Omental fat pad (tissue), 4 donors: ENCODE measurements at places on chromosomes 3 and 15. TPM values are rescaled to one million over a fixed set of nuclear protein-coding genes. Genes with fewer than 3 reads are reported as not detected.

Gene NR1I2
- not detected for total RNA-seq

DNA sequence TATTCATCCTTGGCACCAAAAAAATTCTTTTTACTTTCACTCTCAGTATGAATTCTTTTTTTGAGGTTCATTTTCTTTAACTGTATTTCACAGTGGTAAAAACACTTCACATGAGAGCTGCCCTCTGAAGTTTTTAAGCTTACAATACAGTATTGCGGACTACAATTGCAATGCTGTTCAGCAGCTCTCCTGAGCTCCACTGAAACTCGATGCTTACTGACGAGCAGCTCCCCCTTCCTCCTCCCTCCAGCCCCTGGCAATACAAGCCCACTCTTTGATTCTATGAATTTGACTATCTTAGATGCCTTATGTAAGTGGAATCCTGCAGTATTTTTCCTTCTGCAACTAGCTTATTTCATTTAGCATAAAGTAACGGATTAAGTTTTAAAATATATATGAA is 183.4 kb downstream of the ADAMTS17 start:
- no peak for DNase-seq

GRCh38 chr3:160480931-160481330 is 31.3 kb upstream of the TRIM59 start:
- DNase-seq = no peak

Gene CYP11A1
- total RNA-seq = 1.3 TPM

GRCh38 chr3:165800970-165801369 is 36.3 kb downstream of the BCHE start:
- DNase-seq = no peak

GRCh38 chr15:25967116-25967515 is 104.0 kb upstream of the ATP10A start:
- no peak for DNase-seq

DNA sequence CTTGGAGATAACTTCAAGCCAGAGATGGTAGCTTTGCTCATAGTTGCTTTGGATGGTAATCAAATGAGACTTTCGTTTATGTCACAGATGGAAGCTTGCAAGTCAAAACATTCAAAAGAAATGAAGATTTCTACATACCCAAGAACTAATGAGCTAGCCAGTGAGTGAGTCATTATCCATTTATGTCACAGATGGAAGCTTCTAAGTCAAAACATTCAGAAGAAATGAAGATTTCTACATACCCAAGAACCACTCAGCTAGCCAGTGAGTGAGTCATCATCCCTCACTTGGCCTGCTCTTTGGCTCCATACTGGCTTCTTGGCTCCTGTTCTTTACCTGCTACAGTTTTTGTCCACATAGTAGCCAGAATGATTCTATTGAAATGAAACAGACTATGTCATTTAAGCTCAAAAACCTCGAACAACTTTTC is 559.8 kb upstream of the CBLB start:
- no peak for DNase-seq

Gene PEX11A
- total RNA-seq = 134 TPM

Gene MME
- 33.1 TPM for total RNA-seq

GRCh38 chr15:38611228-38611627 is 46.6 kb upstream of the RASGRP1 start:
- DNase-seq = no peak

DNA sequence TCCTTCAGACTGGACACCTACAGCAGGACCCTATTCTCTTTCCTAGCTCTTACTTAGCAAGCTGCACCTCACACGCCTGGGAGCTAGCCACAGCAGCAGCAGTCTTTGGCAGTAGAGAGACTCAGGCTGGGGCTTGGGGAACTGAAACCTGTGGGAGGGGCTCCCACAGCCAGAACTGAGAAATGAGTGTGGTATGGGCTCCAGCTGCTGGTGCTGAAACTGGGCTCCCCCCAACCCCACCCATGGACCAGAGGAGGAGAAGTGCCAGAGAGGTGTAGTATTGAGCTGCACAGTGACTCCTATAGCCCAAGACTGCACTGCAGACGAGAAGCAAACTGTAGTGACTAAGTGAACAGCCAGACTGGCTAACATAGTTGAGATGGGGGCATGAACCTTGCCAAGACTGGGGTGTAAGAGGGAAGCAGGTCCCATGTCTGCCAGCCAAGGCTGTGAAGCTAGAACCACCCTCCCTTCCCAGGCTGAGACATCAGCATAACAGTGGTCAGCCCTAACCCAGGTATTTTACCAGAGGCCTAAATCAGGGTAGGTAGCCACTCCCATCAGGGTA is 62.5 kb downstream of the MYO5A start:
- no peak for DNase-seq

DNA sequence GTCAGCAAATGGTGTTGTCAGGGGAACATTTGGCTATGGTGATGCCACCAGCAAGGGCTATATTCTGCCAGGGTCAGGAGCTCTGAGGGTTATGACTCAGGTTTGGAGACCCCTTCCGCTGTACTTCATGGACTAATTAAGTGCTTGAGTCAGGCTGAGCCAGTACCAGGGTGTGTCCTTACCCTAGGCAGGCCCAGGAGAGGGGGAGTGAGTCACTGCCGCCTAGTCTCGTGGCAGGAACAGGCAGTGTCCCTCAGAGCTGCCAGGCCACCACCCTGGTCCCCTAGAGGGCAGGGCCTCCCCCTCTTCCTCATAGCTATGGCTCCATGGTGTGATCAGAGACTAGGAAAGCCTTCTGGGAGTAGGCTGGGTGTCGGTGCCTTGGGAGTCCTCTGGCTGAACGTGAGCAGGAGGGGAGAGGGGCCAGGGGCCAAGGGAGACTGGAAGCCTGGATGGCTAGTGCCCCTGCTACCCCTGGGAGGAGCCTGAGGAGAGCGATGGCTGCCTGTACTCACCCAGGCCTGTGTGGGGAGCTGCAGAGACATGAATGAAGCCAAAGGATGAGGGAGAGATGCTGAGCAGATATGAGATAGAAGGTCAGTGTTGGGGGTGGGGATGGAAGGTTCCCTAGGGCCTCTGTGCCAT is 10.6 kb downstream of the MAPKAPK3 start:
- no peak for DNase-seq

DNA sequence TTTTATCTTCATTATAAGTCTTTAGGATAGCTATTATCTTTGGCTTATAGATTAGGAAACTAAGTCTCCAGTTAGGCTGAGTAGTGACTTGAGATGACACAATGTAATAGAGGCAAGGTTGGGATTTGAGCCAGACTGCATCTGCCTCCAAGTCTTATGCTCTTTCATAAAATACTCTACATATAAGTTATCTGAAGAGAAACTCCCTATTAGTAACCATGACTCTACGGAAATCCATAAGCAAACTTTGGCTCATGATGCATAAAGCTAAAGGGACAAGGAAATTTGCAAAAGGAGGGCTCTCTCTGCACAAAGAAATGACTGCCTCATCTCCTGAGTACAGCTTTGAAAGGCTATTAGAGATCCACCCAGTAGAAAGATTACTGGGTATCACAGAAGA is 77.6 kb upstream of the FRMD4B start:
- no peak for DNase-seq

DNA sequence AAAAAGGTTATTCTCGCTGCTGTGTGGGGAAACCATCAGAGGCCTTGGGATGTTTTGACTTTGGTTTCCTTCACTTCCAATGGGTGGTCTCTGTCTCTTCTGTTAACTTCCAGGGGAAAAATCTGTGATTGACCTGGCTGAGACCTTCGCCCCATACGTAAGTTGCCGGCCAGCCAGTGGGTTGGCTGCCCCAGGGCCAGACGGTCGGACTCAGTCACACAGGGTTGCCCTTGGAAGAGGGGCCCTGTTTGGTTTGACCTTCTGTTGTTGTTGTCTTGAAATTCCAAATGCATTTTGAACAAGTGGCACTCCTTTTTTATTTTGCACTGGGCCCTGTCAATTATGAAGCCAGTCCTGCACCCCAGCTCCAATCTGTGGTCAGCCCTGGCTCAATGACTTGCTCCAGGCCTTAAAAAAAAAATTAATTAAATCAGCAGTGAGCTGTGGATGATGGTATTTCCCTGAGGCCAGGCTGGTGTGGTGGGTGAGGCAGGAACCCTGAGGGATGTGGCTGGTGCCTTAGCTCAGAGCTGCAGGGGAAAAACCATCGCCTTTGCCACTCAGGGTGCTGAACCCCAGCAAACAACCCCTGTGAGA is 4.5 kb downstream of the FAM107A start:
- no peak for DNase-seq

- peak; percentile 54 for DNase-seq
Measured at GRCh38 chr15:57732526-57733331, 26.2 kb downstream of the POLR2M start.

GRCh38 chr15:98154863-98155262 is 194.4 kb downstream of the ARRDC4 start:
- DNase-seq = no peak

DNA sequence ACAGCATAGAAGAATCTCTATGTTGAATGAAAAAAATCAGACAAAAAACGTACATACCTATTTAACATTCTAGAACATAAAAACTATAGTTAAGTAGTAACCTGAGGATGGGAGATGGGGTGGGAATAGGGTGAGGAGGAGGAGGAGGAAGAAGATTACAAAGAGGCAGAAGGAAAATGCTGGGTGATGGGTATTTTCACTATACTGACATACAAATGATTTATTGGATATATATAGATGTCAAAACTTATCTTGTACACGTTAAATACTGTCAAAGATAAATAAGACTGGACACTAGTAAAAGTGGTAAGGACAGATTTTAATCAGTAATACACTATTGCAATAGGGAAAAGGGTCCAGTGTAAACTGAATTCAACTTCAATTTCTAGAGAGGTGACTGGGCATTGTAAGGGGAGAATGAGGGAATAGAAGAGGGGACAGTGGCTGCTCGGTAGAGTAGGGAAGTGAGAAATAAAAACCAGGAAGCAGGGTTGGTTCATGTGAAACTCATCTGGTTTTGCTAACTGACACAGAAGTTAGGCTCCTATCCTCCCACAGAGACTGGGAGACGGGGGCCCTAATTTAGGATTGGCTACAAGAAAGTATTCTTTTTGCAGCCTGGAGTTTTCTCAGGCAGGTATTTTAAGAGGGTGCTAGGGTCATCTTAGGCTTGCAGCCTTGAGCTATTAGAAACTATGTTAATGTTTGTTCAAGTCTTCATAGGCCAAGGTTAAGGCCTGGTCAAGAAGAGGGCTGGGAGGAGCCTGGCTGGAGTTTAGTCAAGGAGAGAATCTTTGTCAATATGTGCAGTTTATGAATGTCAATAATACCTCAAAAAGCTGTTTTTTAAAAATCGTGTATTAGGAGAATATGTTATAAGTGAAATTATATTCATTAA is 15.0 kb upstream of the C15orf61 start:
- DNase-seq = no peak

DNA sequence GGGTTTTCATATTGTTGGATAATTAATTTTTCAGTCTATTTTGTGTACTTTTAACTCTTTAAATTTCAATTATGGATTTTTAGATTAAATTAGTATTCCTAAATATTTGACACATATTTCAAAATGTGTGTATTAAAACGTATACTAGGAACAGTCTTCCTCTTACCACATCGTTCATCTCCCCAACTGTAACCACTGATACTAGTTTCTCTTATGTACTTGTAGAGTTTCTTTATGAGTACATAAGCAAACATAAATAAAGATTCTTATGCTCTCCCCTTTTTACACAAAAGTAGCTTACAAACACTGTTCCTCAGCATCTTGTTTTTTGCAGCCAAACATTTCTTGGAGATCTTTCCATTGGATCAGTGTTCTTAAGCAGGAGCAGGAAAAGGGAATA is 45.9 kb downstream of the CMSS1 start:
- DNase-seq = no peak

Gene NAA50
- 175 TPM for total RNA-seq

Gene ZNF385D
- 2.7 TPM for total RNA-seq

DNA sequence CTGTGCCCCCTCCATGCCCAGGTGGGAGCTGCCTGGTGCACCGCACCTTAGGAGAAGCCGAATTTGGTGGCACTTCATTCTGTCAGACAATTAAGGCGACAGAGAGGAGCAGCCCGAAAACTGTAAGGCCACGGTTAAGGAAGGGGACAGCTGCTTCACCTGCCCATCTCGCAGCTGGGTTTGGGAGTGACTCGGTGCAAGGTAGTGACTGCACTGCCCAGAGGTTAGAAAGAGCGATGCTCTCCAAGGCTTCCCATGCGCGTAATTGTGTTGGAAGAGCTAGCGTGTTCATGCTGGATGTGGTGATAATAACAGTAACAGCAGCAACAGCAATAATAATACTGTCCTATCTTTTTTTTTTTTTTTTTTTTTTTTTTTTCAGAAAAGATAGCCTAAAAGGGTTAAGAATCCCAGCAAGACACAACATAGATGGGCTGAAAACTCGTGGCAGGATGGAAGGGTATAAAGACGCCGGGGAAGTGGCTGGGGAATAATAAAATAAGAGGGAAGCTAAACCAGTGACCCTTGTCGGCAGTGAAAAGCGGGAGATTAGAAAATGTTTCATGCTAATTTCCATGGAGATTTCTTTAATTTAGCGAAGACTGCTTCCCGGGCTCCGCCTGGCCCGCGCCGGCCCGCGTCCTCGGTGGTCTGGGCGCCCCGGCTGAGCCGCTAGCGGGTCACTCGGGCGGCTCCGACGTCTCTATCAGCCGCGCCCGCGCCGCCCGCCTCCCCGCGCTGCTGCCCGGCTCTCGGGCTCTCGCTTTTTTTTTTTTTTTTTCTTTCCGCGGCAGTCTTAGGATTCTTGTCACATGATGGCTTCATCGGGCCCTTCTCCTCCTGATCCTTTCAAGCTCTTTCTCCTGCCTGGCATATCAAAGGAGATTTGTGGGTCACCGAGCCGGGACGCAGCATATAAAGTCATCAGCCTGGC is 617.1 kb downstream of the NR2F2 start:
- no peak for DNase-seq

DNA sequence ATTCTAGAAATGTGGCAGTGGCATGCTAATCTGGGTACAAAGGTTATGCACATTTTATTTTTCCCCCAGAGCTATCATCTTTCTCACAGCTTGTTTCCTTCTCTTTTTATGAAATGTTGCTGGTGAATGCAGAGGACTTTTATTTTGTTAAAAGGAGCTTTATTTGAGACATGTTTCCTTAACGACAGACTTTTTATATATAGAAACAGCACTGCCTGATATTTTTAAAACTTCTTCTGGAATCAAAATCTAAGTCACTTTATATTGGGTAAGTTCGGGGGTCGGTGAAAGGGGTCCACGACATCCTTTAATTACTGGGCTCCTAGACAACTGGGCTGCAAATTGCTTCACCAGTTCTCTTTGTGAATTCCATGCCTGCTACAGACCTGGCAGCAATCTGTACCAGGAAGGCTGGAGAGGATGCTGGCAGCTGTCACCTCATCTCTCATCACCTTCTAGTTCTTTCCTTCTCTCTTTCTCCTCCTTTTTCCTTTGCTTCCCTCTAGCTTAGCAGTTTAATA is 464.7 kb downstream of the PDCD6IP start:
- DNase-seq = no peak

DNA sequence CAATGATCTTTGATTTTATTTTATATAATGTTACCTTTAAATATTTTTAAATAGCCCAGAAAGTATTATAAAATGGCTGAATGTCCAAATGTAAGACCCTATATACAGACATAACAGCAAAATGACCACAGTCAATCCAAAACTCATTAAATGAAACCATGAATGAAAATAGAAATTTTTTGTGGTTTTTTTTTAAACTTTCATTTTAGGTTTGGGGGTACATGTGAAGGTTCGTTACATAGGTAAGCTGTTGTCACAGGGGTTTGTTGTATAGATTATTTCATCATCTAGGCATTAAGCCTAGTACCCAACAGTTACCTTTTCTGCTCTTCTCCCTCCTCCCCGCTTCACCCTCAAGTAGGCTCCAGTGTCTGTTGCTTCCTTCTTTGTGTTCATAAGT is 108.8 kb downstream of the FAIM start:
- DNase-seq = no peak
